ENCODE measurements at places on chromosomes 11 and 22.

DNA sequence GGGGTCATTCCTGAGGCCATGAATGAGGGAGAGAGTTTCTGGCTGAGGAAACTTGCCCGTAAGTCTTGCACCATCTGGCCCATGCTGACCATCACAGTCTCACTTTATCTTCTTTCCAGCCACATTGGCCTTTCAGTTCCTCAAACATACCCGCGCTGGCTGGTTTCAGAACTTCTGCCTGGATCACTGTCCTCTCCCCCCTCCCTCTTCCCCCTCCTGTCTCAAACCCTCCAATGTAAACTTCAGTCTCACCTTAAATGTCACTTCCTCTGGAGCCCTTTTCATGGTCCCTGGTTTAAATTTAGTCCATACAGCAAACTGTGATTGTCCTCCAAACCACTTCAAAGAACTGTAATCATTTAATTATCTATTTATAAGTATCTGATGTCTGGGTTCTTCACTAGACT lies 3.7 kb upstream of the TMEM109 start:
- H3K27me3 ChIP-seq, result no peaks in the 10 kb centered on the region
- H3K27ac ChIP-seq, result no peak overlapping the region
- no peak for DNase-seq
- H3K4me1 ChIP-seq, result peaks cover 31% of the 10 kb centered on the region

DNA sequence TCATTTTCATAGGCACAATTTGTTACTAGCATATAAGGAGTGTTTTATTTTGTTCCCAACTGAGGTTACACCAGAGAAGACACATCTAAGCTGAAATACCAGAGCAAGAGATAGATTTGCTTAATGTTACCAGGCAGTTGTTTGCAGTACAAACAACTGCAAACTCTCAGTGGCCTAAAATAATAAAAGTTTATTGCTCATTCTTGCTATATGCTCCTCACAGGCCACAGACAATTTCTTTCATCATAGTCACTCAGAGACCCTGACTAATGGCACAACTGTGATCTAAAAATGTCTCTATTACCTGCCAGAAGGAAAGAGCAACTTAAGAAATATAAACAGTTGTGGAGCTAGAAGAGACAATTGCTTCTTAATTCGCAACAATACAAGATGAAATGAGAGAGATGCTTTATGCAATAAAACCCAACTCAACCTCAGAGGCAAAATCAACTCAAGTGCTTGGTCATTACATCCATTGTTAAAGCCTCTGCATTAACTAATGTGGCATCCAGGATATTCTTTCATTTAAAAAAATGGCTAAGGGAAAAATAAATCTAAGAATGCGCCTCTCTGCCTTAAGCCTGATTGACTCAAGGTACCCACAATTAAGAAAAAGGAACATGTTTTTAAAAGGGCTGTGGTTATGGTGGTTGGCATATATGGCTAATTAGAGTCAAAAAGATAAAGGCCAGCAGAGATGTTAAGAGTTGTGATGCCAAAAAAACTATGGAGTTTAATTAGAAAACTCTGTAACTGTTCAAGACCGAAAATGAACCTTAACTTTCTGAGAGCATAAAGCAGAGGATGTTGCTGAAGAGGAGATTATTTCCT lies 103.7 kb downstream of the CD44 start:
- no peaks in the 10 kb centered on the region for H3K27me3 ChIP-seq
- H3K4me1 ChIP-seq, result no peaks in the 10 kb centered on the region
- DNase-seq, result no peak
- H3K36me3 ChIP-seq, result no peaks in the 10 kb centered on the region
- no peak overlapping the region for H3K27ac ChIP-seq
- no peak overlapping the region for H3K4me3 ChIP-seq

DNA sequence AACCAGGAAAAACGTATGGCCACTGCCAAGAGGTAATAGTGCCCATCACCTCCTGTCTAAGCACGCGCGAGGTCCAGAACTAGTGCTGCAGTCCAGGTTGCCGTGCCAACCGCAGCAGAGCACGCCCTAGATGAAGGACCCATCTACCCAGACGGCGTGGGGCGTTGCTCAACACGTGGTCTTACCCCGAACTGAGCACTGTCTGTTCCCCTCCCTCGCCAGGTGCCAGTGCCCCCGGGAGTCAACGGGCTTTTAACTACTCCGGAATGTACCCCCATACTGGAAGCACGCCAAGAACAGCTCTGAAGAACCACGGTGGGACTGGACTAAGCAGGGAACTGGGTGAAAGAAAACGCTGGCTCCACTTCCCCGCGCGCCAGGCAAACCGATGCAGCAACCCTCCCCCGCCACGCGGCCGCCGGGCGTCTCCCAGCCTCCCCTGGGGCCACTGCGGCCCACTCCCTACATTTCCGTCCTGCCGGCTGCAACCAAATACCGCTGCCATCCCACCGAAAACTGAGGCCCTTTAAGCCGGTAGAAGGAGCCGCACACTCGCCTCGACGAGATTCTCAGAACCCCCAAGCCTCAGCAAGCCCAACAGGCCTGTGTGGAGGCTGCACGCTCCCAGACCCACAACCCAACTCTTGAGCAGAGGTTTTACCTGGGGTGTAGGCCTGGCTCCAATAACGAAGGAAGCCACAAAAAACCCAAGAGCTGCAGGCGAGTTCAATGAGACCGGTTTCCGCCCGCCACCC lies at the start of gene HSPA8:
Gene HSPA8 (minus strand): TSS at position 734 of the 755 bp plus-strand sequence. CDS start 812 bp downstream, outside the sequence.
- no peaks in the 10 kb centered on the region for H3K27me3 ChIP-seq
- H3K4me1 ChIP-seq, result peaks cover 53% of the 10 kb centered on the region
- H3K36me3 ChIP-seq, result peaks cover 53% of the 10 kb centered on the region

DNA sequence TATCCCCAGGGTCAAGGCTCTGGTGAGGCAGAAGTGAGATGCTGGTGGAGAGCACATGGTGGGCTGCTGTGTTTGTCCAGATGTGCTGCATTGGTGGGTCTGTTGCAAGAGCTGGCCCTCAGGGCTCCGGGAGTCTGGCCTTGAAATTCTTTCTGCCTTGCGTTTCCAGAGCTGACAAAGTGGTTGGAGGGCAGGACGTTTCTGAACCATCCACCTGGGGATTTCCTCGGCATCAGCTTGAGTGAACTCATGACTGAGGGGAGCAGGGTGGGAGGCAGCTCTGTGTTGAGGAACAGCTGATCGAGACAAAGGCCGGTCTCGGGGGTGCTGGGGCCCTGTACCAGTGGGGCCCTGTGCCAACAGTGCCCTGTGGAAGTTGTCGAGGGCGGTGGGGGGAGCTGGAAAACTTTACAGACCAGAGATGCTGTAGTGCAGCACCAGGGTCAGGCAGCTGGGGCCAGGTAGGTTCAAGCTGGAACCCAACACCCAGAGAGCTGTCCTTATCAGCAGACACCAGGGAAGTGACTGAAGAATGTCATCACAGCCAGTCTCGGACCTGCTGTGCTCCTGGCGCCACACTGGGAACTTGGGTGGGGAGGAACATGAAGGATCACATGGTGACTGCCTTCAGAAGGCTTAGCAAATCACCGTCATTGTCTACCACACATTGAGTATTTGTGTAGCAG lies 4.9 kb downstream of the TSKU start:
- H3K27me3 ChIP-seq, result no peaks in the 10 kb centered on the region
- no peak overlapping the region for H3K4me3 ChIP-seq
- H3K4me1 ChIP-seq, result peaks cover 20% of the 10 kb centered on the region
- H3K27ac ChIP-seq, result no peak overlapping the region
- no peak for DNase-seq

GRCh38 chr11:108147150-108147549 lies 25.8 kb downstream of the ACAT1 start:
- no peak for DNase-seq
- no peak overlapping the region for H3K27ac ChIP-seq
- no peaks in the 10 kb centered on the region for H3K4me1 ChIP-seq

DNA sequence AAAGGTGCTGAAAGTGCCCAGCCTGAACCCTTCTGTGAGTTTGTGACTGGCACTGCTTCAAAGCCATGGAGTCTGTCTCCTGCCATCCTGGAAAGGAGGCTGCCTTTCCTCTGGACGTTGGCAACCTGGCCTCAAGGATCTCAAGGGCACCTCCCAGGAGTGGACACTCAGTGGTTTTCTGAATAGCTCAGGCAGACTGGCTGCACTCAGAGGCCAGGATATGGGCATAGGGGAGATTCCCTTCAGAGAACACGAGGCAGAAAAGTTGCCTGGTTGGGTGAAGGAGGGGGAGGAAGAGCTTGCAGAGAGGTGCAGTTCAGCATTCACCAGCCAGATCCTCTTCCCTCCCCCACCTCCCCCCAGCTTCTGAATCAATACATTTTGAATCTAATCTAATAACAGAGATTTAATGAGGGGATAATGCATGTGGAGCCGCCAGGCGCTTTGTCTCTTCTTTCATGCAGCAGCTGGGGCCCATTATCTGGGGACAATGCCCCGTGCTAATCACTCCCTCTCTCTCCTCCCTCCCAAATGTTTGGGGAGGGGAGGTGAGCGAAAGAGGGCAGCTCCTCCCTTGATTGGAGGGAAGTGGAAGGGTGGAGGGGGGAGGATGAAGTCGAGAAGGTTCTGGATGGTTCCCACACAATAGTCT lies 17.7 kb downstream of the HTR3A start:
- DNase-seq, result no peak
- no peaks in the 10 kb centered on the region for H3K4me1 ChIP-seq
- no peaks in the 10 kb centered on the region for H3K36me3 ChIP-seq
- no peak overlapping the region for H3K4me3 ChIP-seq
- H3K27me3 ChIP-seq, result no peaks in the 10 kb centered on the region

DNA sequence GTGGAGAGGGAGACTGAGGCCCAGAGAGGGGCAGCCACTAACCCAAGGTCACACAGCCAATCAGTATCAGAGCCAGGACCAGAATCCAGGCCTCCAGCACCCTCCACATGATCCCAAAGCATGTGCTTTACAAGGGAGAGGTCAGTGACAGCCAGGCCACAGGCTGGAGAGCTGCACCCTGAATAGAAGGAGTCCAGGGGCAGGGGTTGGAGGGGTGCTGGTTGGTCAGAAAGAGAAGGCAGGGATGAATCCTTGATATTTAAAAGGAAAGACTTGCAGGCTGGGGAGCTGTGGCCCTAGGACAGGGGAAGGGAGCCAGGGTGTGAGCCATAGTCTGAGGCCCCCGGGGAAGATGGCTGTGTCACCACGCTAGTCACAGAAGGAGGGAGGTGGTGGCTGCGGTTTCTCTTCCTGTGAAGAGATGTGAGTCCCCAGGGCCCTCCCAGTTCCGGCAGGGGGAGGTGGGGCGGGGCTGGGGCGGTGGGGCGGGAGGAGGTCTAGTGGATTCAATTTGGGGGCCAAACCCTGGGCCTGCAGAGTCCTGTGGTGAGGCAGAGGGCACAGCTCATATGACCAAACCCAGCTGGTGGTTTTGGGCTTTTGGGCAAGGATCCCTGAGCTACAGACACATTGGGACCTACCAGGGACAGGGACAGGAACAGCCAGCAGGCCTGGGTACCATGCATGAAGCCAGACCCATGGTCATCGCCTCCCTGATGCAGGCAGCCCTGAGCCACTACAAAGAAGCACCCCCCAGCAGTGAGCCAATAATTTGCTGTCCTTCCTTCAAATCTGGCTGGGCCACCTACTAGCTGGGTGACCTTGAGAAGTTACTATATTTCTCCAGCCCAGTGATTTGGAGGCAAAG lies 14.0 kb downstream of the RAC2 start:
- no peaks in the 10 kb centered on the region for H3K27me3 ChIP-seq
- H3K27ac ChIP-seq, result peak overlapping the region; percentile 100
- H3K4me3 ChIP-seq, result peak overlapping the region; percentile 49
- H3K36me3 ChIP-seq, result peaks cover 89% of the 10 kb centered on the region

DNA sequence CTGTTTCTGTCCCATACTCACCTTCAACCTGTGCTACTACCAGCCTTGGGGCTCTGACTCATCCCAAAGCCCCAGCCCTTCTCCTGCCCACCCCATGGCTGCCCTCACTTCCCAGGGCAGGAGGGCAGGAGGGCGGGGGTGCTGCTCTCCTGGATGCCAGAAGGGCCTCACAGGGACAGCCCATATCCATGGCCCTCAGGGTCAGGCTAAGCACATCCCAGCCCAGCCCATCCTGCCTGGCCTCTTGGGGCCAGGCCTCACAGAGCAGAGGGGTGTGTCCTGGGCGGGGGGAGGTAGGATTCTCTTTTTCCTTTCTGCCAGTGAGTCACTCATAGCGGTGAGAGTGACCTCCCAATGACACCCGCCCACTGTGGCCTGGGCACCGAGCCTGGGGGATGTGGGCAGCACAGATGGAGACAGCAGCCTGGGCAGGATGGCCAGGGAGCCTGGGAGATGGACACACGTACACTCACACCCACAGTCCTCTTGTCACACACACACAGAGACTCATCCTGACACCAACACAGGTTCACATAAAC lies 2.4 kb downstream of the LTBP3 start:
- H3K27me3 ChIP-seq, result peaks cover 26% of the 10 kb centered on the region
- DNase-seq, result no peak
- no peak overlapping the region for H3K27ac ChIP-seq
- peaks cover 54% of the 10 kb centered on the region for H3K4me1 ChIP-seq
- no peak overlapping the region for H3K4me3 ChIP-seq

- no peaks in the 10 kb centered on the region for H3K4me1 ChIP-seq
- no peaks in the 10 kb centered on the region for H3K36me3 ChIP-seq
- no peak overlapping the region for H3K27ac ChIP-seq
- DNase-seq, result no peak
- no peak overlapping the region for H3K4me3 ChIP-seq
These were observed 395.0 kb downstream of the TENM4 start for GRCh38 chr11:79045800-79046304.

DNA sequence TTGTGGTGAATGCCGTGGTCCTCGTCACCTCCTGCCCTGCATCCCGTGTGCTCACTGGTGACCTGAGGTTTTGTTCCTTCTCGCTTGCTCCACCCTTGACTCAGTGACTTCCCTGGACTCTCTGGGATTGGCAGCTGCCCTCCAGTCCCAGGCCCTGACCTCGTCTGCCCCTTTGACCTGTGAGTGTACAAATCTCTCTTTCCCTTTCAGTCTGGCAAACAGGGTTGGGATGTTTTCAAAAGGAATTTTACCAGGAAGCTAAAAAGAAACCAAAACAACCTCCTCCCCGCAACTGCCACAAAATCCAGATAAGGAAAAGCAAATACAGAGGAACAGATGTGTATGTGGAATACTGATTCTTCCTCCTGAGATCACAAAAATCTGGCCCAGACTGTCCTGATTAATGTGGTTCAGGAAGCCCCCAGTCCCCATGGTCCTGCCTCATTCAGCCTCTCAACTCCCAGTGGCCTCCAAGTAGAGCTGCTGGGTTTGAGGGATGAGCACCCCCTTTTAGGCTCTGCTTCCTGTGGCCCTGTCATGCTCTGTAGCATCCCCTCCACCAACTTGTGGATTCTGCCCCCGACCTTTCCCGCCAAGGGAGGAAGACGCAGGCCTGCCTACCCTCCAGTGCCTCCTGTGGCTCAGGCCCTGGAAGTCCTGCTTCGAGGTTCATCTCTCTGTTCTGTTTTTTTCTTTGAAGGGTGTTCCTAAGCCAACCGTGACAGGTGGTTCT lies 15.2 kb downstream of the ROBO4 start:
- no peak overlapping the region for H3K27ac ChIP-seq
- no peaks in the 10 kb centered on the region for H3K36me3 ChIP-seq
- DNase-seq, result no peak
- H3K4me1 ChIP-seq, result no peaks in the 10 kb centered on the region
